ENCODE measurements at places on chromosomes 7 and 10. TPM values are rescaled to one million over a fixed set of nuclear protein-coding genes. Genes with fewer than 3 reads are reported as not detected.

The KCNIP2 gene
- total RNA-seq = 18.9 TPM

The CPED1 gene
- total RNA-seq = 41.9 TPM

The ARHGAP22 gene
- total RNA-seq = 11.7 TPM

The RNLS gene
- 5.5 TPM for total RNA-seq

- DNase-seq = no peak
Measured at GRCh38 chr10:93505075-93505474, 8.7 kb downstream of the CEP55 start.

GRCh38 chr10:24467136-24467535 lies 256.6 kb downstream of the ARHGAP21 start:
- no peak for DNase-seq

DNA sequence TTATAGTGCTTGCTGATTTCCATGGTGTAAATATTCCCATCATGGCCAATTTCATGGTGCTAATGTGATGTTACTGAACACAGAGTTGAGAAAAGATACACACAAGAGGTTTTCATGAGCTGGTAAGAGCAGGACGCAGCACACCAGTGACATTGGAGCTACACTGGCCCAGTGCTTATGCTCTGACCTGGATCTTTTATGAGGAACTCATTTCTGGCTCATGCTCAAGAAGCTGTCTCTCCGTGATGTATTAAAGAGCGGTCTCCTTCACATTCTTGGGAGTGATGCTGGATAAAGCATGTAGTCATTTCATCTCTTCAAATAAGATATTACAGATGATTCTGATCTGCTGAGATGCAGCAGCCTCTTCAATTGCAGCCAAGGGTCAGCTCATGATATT lies 785.2 kb downstream of the GRID1 start:
- DNase-seq = no peak

- DNase-seq = no peak
Measured at GRCh38 chr10:17435187-17435586, 19.2 kb downstream of the ST8SIA6 start.

Data from sciatic nerve (tissue), 2 donors.